ENCODE measurements at places on chromosomes 1 and 21. TPM values are rescaled to one million over a fixed set of nuclear protein-coding genes. Genes with fewer than 3 reads are reported as not detected.

The PLD5 gene
- total RNA-seq: not detected

The NKAIN1 gene
- total RNA-seq: not detected

The DPT gene
- total RNA-seq: not detected

GRCh38 chr1:119504831-119505230 is 2.2 kb upstream of the HSD3B1 start:
- DNase-seq: no peak

The FAM177B gene
- not detected for total RNA-seq

All from CD8-positive, alpha-beta T cell (primary cell).